ENCODE measurements at places on chromosomes 3 and 15.

DNA sequence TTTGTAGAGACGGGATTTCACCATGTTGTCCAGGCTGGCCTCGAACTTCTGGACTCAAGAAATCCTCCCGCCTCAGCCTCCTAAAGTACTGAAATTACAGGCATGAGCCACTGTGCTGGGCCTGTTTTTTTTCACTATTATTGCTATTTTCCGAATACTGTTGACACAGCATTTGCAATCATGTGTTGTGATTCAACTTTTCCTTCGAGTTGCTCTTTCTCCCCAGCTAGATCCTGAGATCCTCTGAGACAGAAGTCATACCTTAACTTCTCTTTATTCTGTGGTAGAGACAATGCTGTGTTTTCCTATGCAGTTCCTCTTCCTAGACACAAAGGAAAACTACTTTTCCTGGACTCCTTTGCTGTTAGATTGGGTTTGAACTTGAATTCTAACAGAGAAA is 46.4 kb upstream of the USP3 start:
- no peak for DNase-seq

DNA sequence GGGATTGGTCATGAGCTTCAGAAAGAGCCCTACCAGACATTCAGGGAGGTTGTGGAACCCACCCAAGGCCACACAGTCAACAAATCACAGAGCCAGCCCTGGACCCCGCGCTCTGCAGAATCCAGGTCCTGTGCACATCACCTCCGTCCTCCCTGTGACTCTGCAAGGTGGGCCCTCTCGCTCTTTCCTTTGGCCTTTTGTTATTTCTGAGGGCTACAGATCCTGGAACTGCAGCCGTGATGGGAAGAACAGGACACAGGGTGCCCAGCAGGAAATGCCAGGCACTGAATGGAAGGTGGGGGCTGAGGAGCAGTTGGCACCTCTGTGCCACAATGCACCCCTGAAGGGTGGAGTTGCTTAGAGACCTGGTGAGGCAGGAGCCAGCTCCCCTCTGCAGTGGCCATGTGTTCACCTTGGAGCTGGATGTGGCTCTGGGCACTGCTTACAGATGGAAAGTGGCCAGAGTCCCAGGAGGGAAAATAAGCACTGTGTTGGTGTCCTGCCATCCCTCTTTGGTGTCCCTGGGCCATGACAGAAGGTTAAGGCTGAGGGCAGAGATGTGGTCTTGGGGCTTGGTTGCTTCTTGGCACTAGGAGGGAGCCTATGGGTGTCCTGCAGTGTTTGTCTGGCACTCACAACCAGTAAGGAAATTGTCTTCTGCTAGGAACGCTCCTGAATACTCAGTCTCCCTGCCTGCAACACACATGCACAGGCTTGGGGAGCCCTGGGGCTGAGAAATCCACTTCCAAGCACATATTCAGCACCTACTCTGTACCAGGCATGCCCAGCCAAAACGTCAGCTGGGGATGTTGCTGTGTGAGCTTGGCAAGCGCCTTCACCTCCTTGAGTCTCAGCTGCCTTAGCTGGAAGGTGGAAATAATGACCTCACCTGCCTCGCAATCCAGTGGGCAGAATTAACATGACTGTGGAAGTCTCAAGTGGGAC is 98.0 kb upstream of the SLC6A6 start:
- DNase-seq = no peak

DNA sequence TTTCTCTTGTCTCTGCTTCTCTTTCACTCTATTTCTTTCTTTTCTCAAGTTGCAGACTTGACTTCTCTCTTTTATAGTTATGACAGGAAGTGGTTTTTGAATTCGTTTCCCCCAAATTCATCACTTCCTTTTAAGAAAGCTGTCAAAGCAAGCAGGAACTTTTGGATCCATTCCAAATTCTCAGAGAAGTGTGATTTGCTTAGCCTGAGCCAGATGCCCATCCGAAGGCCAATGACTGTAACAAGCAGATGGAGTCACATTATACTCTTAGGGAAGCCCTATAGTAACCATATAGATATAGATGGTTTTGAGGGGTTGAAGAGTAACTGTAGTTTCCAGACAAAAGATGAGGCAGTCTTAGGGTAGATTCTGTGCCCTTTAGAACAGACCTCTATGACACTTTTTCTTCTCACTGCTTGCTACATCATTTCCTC is 592.0 kb upstream of the KCNMB2 start:
- no peak for DNase-seq

- DNase-seq = no peak
Measured at GRCh38 chr15:88635318-88635717, 3.5 kb upstream of the ISG20 start.

- DNase-seq = no peak
Measured at GRCh38 chr3:65144791-65145351, 457.1 kb upstream of the ADAMTS9 start.

DNA sequence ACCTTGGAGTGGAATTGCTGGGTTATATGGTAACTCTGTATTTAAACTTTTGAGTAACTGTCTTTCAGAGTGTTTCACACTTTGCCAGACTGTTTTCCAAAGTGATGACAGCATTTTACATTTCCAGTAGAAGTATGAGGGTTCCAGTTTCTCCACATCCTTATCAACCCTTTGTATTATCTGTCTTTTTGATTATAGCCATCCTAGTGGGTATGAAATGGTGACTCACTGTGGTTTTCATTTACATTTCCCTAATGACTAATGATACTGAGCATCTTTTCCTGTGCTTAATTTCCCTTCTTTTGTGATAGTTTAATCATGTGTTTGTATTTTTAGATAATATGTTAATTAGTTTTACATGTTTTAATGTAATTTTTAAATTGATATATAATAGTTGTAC is 138.1 kb upstream of the DAZL start:
- no peak for DNase-seq

DNA sequence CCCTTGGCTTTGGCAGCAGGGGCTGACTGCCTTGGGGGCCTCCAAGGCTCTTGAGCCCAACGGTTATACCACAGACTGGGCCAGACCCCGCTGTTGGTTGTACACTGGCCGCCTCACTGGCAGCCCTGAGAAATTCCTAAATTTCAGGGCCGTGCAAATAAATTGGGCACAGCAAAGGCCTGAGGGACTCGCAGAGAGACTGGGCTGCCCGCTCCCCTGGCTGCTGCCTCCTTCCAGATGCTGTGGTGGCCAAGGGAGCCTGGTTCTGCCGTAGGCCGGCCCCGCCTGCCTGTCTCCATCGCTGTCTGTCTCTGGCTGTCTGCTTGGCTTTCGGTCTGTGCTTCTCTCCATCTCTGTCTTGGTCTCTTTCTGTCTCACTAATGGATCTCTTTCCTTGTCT is 9.0 kb downstream of the FBLN2 start:
- DNase-seq = no peak

DNA sequence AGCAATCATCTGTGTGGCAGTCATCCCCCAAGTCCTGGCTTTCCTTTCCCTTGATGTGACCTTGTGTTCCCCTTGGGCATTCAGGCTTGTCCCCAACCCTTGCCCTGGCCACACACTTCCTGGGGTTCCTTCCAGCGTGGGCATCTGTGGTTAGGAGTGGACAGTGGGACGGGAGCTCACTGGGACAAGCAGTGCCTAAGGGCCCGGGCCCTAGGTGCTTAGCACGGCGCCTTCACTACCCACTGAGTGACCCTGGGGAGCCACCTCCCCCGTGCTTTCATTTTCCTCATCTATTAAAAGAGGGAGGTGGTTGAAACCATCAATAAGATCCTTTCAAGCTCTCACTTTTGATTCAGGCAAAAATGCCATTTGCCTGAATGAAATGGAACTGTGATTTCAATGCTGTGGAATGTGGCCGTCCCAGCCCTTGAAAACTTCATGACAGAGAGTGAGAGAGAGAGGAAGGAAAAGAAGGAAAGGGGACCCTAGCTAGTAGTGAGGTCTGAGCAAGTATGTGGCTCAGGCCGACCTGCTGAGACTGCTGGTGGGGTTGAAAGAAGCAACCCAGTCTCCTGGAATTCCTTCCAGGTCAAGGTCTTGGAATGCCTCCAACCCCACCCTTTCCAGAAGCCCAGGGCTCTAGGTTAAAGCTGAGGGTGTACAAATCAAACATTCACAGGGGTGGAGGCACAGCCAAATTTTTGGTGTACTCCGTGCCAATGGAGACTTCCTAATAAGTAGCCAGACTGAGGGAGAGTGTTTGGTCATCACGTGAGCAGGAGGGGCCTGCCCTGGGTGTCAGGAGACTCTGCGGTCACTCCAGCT is 302.9 kb downstream of the TLE3 start:
- no peak for DNase-seq

- DNase-seq = no peak
Measured at GRCh38 chr3:78887547-78888011, 880.2 kb downstream of the ROBO1 start.

GRCh38 chr3:186802701-186803100 is 3.6 kb downstream of the RFC4 start:
- DNase-seq = no peak

DNA sequence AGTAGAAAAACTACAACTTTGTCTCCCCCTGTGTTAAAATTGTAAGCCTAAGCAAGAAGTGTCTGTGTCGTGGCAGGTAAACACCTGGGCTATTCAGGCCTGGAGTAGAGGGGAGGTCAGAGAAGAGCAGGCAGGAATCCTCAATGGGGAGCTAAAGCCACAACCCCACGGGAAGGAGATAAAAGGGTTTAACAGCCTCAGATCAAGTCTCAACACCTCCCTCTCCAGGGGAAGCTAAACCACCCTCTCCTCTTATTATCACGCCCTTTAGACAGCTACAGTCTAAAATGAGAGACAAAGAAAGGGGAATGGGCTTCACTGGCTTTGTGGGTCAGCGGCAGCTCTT is 11.6 kb downstream of the ETV5 start:
- no peak for DNase-seq

DNA sequence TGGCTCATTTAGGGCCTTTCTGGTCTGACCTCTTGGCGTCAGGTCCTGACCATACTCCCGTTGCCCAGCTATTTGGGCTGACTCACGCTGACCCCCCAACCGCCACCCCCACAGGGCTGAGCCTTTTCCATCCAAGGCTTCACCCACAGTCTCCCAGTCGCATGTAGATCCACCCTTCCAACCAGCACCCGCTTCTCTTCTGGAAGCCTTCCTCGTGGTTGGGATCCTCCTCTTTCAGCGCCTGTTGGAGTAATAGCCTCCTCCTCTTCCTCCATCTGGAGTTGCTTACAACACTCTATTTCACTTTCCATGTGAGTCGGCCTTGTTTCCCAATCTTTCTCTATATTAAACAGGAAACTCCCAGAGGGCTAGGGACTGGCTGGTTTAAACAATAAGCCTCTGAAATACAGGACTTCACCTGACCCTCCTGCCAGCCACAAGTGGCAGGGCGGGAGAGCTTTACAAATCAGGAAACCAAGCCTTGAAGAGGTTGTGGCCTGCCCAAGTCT is 2.1 kb upstream of the ALAS1 start:
- no peak for DNase-seq

DNA sequence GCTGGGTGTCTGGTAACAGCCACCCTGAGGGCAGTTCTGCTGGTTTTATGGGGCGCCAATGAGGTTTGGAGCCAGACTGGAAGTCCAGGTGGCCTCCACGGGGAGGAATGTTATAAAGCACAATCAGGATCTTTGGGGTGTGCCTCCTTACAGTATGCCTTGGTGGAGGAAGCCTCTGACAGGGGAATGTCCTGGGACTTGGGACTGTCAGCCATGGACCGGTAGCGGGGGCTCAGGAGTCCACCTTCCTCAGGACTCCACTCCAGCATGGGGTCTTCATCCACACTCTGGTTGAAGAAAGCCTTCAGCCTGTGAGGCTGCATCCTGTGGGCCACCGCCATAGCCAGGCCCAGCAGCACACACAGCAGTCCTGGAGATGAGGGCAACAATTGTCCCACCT is 4.9 kb downstream of the DUOXA2 start:
- DNase-seq = no peak

DNA sequence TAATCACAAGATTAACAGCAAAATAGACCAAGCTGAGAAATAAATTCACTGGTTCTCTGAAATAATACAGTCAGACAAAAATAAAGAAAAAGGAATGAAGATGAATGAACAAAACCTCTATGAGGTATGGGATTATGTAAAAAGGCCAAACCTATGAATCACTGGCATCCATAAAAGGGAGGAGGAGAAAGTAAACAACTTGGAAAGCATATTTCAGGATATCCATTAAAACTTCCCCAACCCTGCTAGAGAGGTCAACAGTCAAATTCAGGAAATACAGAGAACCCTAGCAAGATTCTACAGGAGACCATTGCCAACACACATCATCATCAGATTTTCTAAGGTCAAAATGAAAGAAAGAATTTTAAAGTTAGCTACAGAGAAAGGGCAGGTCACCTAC is 649.7 kb upstream of the CBLB start:
- no peak for DNase-seq

DNA sequence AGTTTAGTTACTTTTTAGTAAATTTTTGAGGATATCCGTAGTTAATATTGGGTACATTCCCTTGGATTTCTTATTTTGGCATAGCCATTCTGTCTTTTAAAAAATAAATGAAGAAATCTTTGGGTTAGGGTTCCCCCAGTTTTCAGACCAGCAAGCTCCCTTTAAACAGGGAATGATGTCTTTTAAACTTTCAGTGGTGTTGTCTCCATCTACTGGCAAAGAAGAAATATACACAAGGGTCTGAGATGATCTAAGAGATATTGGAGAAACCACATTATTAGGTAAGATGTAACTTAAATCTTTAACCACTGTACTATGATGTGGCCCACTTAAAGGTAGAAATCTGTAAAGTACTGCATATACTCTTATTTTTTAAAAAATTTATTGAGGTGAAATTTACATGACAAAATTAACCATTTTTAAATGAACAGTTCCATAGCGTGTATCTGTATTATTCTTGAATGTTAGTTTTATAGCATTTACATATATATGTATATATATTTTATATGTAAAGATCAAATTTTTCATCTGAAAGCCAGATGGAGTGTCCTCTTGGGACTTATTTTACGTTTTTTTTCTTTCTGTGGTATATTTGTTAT is 35.1 kb upstream of the EIF3J start:
- DNase-seq = no peak

GRCh38 chr3:14324224-14324944 is 78.0 kb upstream of the SLC6A6 start:
- DNase-seq = no peak

Data from stimulated activated CD8-positive, alpha-beta memory T cell treated with anti-CD3 and anti-CD28 coated beads, Interleukin-7, amount 100 ng/mL, for 4 hours (primary cell).